Right renal pelvis (tissue), 4 donors: ENCODE measurements at places on chromosomes 4 and X.

GRCh38 chr4:52658641-52659000 lies 480 bp downstream of the USP46 start:
- DNase-seq: no peak

GRCh38 chr4:183658362-183659028 lies 490 bp downstream of the RWDD4 start:
- peak; percentile 21 for DNase-seq

- peak; percentile 22 for DNase-seq
Measured at GRCh38 chr4:27278615-27279375, 418.2 kb downstream of the STIM2 start.

DNA sequence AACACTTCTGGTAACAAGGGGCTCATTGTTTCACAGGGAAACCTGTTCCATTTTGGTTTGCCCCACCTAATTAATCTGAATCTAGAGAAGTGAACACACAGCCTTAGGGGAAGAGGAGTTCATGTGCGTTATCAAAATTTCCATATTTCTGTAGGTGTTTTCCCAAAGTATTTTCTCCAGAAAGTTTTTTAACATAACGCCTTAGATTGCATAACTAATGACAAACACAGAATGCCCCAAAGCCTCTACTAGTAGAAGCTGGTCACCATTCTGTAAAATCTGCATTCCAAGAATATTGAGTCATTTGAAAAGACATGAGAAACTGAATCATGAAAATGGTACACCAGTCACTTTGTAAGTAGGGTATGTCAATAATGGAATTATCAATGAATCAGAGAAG lies 41.1 kb downstream of the IL13RA2 start:
- no peak for DNase-seq

GRCh38 chrX:119516157-119516702 lies 48.0 kb downstream of the SLC25A5 start:
- DNase-seq: peak; percentile 37

GRCh38 chrX:70096052-70096451 lies 33.8 kb downstream of the OTUD6A start:
- DNase-seq: no peak

DNA sequence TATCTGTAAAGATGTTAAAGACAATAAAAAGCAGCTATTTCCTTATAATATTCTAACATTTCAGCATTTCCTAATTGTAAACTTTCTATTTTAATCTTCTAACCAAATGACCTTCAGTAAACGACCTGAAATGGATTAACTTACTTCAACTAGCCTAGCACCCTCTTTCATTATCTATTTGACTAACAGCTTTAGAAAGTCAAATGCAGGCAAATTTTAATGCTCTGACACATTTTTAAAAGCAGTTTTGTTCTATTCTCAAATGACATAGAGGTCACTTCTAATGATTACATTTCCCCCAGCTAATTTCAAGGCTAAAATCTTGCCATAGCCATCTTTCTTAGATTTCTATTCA lies 41.9 kb downstream of the SLC7A11 start:
- no peak for DNase-seq

- DNase-seq: no peak
Measured at GRCh38 chr4:184782731-184783373, 42.9 kb downstream of the ACSL1 start.

- no peak for DNase-seq
Measured at GRCh38 chr4:39932776-39933402, 44.8 kb downstream of the PDS5A start.

GRCh38 chr4:186144198-186144945 lies 39.9 kb downstream of the FAM149A start:
- no peak for DNase-seq

DNA sequence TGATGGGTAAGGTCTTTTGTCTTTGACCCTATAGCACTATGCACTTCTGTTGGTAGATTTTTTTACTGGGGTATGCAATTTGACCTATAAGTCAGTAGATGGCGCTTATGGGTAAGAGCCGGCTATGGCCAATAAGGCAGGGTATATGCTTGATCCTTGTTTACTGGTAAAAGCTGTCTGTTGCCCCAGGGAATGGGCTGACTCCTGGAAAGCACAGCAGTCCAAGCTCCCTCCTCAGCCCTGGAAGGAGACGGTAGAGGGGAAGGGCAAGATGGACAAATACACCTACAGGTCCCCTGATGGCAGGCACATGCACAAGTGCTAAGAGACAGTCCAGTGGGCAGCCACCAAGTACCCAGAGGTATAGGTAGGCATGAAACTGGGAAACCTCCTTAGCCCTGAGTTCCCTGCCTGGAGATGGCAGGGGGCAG lies 63.7 kb downstream of the ADAMTS3 start:
- no peak for DNase-seq

DNA sequence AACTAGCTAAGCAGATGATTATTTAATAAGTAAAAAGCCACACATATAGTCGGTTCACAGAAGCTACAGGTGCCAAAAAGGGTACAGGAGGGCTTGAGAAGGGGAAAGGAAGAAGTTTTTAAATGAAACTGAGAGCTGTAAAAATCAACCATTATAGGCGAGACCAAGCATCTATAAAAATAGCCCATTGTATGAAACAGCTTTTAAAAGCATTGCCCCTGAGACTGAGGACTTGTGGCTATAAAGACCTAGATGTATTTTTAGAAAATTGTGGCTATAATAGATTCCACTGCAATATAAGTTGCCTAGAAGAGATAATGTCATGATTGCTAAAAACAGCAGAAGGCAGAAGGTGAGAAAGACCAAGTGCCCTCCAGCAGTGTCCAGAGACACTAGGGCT lies 15.0 kb upstream of the TTC29 start:
- no peak for DNase-seq

GRCh38 chrX:15973946-15974345 lies 119.3 kb upstream of the AP1S2 start:
- no peak for DNase-seq

DNA sequence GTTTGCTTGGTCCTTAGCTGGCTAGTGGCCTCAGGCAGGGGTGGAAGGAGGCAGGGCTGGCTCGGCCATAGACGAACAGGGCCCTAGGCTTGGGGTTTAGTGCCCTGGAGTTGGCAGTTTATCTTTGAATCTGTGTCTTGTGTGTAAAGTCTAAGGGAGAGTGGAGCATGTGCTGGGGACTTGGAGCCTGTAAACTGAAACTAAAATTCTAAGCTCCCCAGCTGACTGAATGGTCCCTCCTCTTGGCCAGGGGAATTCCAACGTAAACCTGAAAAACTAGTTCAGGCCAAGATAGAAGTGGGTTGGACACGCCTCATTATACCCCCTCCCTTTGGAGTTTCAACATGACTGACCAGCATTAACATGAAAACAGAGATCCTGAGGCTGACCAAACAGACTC lies 46.1 kb upstream of the GPR78 start:
- DNase-seq: no peak

- DNase-seq: no peak
Measured at GRCh38 chrX:72371405-72371804, 65.7 kb upstream of the CITED1 start.

DNA sequence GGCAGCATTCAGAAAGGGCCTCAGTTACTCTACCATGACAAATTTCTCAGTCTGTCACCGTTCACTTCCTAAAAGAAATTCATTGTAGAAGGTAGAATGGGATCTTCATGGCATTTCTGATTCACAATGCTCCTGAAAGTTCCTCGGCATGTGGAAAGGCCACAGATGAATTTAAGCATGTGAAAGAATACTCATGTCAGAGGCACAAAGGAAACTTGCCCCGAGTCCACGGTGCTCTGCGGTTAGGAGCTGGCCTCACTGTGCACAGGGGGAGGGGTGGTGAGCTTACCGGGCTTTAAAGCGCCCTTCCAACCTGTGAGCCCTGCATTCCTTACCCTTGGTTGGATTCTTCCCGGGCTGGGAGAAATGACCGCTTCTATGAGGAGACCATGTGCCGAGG lies 9.3 kb downstream of the TKTL1 start:
- DNase-seq: no peak

DNA sequence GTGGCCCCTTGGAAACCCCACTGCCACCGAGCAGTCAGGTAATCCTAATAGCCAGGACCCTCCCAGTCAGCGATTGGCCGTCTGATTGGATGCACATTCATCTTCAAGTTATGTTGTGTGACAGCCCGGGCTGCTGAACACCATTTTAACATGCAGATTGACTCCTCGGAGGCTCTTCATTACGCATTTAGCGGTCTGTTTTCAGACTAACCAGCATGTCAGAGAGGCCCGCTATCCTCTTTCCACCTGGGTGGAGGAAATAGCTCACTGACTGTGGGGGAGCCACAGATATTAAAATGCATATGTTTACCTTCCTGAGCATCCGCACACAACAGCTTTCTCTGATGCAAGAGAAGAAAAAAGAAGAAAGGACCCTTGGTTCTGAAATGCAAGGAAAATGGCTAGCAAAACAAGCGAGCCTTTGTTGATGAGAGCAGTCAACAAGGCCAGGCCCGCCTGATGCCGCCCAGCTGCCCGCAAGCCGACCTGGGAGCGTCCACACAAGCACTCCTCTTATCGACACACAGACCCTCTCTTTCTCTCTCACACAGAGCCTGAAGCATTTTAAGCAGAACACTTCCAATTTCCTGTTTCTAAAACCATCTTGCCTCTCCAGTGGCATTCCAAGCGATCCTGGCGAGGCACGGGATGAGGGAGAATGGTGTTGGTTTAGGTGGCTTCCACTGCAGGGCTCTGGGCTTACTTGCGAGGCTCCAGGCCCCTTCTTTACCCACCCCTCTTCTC lies 118.3 kb downstream of the MGST2 start:
- DNase-seq: no peak

DNA sequence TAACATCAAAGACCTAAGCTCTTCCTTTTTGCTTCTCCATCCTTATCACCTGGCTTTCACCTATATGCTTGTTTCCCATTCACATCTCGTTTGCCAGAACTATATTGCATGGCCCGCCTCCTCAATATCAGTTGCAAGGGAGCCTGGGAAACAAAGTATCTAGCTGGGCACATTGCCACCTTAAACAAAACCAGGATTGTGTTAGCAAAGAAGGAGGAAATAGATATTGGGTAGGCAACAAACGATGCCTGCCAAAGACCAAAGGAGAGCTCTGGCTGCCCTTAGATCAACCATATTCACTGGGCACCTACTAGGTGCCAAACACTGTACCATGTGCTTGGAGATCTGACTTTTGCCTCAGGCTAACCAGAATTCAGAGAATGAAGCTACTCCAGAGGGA lies 107.5 kb downstream of the GRIA3 start:
- DNase-seq: no peak

- no peak for DNase-seq
Measured at GRCh38 chr4:106930522-106930921, 105.6 kb downstream of the DKK2 start.

DNA sequence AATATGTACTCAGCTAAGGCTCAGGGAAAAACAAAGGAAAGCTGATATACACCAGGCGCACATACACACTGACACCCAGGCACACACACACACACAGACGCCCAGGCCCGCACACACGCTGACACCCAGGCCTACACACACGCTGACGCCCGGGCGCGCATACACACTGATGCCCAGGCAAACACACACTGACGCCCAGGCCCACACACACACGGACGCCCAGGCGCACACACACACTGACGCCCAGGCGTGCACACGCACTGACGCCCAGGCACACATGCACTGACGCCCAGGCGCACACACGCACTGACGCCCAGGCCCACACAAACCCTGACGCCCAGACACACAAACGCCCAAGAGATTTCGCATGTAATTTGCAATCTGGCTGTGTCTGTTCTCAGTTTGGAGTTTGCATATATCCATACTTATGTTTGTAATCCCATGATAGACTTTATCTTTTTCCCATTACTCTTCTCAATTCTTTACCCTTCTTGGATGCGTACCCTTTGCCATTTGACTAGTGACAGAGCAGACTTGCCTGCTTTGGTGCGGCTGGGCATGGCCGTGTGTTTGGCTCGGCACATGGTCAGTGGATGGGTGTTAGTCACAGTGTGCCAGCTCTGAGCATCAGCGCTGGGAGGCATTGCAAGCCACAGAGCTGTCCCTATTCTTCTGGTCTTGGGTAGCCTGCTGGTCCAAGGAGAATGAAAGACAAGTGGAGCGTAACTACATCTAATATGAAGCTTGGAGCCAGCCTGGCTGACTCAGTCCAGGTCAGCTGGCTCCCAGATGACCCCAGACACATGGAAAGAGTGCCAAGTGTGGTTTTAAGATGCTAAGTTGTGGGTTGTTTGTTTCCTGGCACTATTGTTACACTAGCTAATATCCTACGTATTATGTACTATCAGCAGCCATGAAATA lies 632.4 kb upstream of the ZFP42 start:
- DNase-seq: no peak

DNA sequence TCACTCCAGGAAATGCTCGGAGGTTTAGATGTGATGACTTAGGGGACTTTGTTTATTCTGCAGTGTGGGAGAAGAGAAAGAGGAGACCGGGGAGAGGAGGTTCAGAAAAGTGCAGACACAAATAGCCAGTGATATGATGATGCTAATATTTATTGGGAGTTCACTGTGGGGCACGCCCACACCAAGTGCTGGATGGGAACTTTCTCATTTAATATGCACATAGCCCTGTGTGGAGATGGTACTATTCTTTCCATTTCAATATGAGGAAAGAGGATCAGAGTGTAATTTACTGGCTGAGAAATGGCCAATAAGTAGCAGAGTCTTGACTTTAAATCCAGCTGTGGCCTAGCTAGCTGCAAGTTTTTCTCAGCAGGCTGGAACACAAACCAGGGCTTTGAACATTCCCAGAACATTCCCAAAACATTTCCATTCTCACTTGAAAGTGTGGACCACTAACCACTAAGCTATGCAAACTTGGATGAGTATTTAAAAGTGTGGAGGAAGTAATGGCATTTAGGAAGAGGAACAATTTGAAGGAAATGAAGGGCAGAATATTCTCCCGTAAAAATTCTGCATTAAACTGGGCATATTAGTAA lies 231.7 kb downstream of the HS3ST1 start:
- DNase-seq: no peak

- DNase-seq: no peak
Measured at GRCh38 chr4:128308986-128309385, 21.4 kb upstream of the PGRMC2 start.

DNA sequence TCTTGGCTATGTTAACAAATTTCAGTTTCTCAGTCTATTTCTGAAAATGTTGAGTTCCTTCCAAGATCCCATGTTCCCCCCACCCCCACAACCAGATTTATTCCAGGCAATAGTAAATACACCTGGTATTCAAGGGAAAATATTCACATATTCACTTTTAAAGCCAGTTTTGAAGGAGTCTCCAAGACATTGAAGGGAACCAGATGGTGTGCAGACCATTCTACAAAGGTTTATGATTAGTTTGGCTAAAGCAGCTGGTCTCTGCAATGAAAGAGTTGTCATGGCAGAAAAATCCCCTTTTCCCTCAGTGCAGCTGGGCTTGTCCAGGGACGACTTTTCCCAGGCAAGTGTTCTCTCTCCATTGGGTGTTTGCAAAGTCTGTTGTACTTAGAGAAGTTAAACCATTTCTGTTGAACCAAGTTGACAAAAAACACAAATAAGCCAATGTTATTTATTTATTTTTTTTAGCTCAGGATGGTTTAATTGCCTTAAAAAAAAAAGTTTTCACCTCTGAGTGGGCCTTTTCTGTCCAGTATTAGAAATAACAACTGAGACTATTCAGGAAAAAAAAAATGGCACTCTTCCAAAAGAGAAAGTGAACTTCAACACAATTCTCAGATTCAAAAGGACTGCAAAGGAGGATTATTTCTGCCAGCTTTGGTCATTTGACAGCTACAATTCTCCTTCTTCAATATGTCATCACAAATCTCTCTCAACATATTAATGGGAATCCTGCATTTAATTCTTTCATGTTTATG lies 410.6 kb downstream of the IL1RAPL1 start:
- DNase-seq: no peak
